ENCODE measurements at places on chromosomes 6 and 20.

DNA sequence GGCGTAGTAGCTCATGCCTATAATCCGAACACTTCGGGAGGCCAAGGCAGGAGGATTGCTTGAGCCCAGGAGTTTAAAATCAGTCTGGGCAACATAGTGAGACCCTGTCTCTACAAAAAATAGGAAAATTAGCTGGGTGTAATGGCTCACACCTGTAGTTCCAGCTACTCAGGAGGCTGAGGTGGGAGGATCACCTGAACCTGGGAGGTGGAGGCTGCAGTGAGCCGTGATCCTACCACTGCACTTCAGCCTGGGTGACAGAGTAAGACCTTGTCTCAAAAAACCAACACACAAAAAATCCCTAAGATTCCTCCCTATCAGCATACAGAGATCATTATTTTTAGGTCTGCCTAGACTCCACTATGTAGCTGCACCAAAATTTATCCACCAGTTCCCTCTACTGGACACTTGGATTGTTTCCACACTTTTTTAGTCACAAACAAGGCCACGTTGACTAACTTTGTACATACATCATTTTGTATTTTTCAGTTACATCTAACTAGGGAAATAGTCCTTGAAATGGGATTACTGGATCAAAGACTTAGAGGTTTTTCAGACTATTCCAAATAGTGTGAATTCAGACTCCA lies 3.6 kb upstream of the PHF1 start:
- no peak for DNase-seq

DNA sequence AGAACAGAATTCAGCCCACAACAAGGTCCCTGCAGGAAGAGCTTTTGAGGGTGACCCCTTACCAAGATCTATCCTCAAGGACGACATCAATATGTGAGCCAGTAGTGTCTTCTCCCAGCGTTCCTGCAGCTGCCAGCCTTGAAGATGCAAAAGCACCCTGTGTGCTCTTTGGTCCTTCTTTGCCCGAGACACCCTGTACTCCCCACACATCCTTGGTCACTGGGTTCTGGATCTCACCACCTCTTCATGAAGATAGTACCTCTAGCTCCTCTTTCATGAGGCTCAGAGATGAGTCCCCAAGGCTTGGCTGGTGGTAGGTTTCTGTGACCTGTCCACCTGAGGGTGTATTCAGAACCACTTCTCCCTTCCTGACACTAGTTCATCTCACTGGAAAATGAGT lies 259.6 kb upstream of the FOXQ1 start:
- DNase-seq, result no peak

- DNase-seq, result no peak
These were observed 39.5 kb downstream of the ASXL1 start for GRCh38 chr20:32397567-32398084.

GRCh38 chr6:91681296-91681695 lies 1094.4 kb upstream of the MAP3K7 start:
- DNase-seq, result no peak

DNA sequence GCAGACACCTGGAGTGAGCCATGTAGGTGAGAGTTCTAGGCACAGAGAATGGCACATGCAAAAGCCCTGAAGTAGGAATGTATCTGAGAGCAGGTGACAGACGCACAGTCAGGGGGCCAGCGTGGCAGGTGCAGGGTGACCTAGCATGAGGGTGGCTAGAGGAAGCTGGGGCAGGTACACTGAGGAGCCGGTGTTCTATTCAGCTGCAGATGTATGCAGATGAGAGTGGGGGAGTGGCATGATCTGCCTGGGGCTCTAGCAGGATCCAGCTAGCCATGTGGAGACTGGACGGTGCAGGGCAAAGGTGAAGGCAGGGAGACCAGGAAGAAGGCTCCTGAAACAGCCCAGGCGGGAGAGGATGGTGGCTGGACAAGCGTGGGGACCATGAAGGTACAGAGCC lies 10.7 kb downstream of the PEDS1 start:
- DNase-seq, result no peak

- no peak for DNase-seq
These were observed 17.6 kb upstream of the IER3 start for GRCh38 chr6:30761791-30762429.

DNA sequence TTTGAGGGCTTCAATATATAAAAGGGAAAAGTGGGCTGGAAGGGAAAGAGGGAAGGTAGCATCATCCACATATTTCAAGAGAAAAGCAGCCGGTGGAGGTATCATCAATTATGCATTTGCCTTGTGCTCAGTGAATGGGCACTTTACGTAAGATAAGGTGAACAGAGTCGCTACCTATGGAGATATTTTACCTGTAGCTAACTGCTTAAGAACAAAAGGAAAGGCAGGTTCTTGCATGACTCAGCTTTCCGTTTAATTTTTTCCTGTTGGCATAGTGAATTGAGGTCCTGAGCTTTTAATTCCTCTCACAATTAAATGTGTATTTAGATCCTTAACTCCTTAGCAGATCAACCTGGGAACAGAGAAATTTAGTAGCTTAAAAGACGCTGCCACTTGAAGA lies 25.5 kb upstream of the PLCB4 start:
- no peak for DNase-seq

- DNase-seq, result no peak
These were observed 1.7 kb downstream of the PPP1R10 start for GRCh38 chr6:30615219-30615957.
